ENCODE measurements at places on chromosomes 13 and 19.

- DNase-seq, result no peak
Measured at GRCh38 chr13:56735537-56735942, 405.2 kb upstream of the PRR20A start.

GRCh38 chr13:105276571-105276970 is 1258.9 kb downstream of the EFNB2 start:
- DNase-seq, result no peak

GRCh38 chr13:73704587-73704986 is 429.6 kb downstream of the KLF12 start:
- no peak for DNase-seq

DNA sequence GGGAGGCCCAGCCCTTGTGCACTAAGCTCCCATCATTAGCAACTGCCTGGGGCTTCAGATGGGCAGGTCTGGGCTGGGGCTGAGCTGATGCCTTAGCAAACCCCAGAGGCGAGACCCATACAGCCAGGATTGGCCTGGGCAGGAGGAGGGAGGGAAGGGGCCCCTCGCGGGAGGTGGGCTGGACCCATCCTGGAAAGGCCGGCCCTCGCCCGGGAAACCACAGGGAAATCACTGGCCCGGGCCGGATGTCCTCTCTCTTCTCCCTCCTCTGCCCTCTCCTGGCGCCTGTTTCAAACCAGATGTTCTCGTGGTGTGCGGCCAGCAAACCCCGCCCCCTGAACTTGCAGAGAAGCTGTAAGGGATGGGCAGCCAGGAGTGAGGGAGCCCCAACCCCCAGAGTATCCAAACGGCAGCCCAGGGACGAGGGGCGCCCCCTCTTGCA is 43.1 kb downstream of the TMEM255B start:
- DNase-seq, result peak; percentile 39

DNA sequence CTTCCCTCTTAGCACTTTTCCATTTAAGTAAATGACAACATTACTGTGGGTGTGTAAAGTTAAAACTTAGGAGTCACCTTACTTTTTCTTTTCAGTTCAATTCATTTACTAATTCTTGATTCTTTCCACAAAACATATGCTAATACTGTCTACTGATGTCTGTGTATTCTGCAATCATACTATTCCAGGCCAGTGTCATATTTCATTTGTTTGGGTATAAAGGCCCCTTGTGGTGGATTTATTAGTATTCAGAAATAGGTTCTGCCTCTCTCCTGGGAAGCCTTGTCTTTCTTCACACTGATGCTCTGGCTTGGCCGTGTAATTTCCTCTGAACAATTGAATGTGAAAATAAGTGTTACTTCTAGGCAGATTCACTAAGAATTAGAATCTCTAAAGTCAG is 621.9 kb upstream of the SPRY2 start:
- no peak for DNase-seq

DNA sequence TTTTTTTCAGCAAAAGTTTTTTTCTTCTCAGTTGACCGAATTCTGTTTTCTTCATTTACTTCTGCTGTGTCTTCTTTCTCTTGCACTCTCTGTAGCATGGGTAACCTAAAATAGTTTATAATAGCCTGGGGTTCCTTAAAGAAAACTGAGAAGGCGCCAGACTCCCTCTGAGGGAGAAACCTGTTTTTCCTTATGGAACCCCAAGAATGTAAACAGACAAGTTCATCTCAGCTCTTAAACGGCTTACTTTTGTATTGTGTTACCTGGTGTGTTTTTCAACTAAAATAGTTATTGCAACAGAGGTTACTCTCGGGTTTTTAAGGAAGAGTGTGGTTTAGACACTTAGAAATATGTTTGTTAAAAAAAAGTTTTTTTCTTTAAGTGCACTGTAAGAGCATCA is 23.8 kb upstream of the TM9SF2 start:
- DNase-seq, result no peak

DNA sequence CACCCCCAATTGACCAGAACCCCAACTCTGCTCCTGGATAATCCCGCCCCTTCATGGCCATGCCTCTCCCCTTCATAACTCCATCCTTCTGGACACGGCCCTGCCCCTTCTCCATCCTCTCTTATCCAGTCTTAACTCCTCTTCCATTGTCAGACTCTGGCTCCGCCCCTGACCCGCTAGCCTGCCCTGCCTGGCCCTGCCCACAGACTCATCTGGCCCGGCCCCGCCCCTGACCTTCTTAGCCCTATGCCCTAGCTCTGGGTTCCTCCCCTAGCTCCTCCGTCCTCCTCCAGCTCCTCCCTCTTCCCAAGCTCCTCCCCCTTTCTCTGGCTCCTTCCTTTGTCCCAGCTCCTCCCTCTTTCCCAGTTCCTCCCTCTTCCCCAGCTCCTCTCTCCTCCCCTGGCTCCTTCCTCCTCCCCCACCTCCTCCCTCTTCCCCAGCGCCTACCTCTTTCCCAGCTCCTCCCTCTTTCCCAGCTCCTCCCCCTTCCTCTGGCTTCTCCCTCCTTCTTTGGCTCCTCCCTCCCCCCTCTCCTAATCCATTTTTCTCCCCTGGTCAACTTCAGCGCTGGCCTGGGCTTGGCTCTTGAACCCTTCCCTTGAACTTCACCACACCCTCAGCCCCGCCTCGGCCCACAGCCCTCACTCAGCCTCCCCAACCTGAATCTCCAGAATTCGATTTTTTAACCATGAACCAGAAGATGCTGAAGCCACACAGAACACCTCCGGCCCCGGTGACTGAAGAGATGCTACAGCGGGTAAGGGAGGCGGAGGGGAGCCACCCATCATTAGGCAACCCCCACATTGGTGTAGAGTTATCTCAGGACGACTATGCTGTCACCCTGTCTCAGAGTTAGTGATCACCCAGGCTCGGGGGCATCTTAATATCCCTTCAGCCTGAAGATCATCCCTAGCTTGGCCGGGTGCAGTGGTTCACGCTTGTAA is 9.2 kb upstream of the ZNF358 start:
- DNase-seq, result no peak

DNA sequence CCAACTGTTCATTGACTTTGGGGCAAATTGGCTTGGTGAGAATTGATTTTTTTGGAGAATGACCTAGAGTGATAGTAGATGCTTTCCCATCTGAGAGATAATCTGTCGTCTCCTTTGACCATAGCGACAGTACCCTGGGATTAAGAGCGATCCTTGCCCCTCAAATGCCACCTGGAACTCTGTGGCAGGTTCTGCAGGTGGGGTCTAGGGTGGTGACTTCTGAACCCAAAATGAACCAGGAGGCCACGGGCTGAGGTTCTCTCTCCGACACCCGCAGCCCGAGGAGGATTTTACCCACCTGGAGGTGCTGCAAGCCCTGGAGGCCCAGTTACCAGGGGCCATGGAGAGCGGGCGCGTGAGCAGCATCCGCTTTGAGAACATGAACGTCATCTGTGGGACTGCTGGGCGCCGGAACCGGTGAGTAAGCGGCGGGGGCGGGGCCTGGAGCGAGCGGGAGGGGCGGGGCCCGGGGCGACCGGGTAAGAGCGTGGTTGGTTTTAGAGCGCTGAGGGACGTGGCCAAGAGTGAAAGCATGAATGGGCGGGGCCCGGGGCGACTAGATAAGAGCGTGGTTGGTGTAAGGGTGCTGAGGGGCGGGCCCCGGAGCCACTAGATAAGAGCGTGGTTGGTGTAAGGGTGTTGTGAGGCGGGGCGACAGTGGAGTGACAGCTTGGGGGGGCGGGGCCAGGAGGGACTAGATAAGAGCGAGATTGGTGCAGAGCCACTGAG is 8.6 kb downstream of the C19orf81 start:
- DNase-seq, result peak; percentile 91

GRCh38 chr19:35164418-35164817 is 9.9 kb downstream of the FXYD5 start:
- DNase-seq, result no peak

DNA sequence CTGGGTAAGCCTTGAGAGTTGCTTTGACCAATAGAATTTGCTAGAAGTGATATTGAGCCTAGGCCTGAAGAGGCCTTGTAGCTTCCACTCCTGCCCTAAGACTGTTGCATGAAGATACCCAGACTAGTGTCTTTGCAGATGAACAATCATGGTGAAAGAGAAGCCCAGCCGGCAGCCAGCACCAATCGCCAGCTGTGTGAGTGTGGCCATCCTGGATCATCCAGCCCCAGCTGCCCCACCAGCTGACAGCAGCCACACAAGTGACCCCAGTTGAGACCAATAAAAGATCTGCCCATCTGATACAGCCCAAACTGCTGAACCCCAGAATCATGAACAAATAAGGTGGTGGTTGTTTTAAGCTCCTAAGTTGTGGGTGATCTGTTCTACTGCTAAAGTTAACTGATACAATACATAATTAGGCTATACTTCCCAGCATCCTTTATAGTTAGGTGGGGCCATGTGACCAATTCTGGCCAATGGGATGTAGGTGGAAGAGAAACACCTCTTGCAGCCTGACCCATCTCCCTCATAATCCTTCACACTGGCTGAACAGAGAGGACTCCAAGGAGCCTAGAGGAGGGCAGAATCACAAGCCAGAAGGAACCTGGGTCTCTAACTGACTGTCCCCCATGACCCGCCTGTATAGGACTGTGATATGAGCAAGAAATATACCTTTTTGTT is 9.4 kb upstream of the ZNF428 start:
- no peak for DNase-seq

DNA sequence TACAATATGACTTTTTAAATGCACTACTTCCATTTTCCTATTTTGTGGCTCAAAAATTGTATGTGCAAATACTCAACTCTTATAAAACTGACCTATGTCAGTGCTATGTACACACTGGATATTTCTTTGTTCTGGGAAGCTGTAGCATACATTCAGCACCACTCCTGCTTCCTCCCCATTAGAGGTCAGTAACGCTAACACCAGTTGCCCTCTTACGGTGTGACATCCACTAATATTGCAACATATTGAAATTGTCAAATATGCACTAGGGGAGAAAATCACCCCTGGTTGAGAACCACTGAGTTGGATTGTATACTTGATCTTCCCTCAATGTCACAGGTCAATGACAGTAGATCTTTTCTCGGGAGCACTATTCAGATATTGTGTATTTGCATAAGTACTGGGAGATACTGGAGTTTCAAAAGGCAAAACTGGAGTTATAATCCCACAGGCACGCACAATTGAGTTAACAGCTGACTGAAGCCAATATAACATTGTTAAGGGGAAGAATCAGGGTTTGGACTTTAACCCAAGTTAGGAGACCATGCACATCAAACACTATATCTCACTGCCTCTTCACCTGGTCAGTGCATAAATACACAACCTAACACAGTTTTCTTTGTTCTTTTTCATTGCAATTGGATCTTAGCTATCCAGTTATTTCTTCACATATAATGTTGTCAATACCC is 1276.5 kb upstream of the MIR17HG start:
- DNase-seq, result no peak

GRCh38 chr19:20315543-20315942 is 148.5 kb downstream of the ZNF486 start:
- no peak for DNase-seq

- no peak for DNase-seq
Measured at GRCh38 chr19:41995959-41996797, 2.1 kb upstream of the ATP1A3 start.

- no peak for DNase-seq
Measured at GRCh38 chr19:9008667-9009066, 1.5 kb downstream of the MUC16 start.

- no peak for DNase-seq
Measured at GRCh38 chr19:10289836-10290356, at the start of gene ICAM5. TSS of gene ICAM5 (plus strand) at chr19:10289952. CDS start at chr19:10290044, 92 bp downstream.

- no peak for DNase-seq
Measured at GRCh38 chr19:36986131-36986530, 70.0 kb downstream of the ZNF568 start.

- no peak for DNase-seq
Measured at GRCh38 chr19:54312436-54313377, at the start of gene LILRA5. TSS of gene LILRA5 (minus strand) at chr19:54313166. CDS start at chr19:54313019, 147 bp downstream.

GRCh38 chr13:41313117-41313516 is 2.0 kb downstream of the NAA16 start:
- DNase-seq, result no peak

DNA sequence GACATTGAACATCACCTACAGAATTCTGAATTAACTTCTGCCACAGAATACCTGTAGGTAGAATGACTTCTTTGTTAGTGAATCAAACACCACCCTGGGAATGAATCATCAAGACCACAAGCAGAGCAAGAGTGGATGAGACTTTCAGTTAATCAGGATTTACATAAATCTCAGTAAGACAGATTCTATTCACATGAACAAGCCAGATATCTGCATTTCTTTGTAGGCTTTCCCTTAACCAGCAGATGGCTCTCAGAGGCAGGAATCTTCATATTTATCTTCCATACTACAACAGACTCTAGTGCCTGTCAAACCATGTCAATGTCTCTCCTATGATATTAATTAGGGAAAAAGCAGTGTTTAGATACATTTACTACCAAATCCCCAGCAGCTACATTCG is 412.1 kb downstream of the KLF12 start:
- peak; percentile 81 for DNase-seq

- no peak for DNase-seq
Measured at GRCh38 chr19:3343619-3344502, 22.5 kb upstream of the NFIC start.

DNA sequence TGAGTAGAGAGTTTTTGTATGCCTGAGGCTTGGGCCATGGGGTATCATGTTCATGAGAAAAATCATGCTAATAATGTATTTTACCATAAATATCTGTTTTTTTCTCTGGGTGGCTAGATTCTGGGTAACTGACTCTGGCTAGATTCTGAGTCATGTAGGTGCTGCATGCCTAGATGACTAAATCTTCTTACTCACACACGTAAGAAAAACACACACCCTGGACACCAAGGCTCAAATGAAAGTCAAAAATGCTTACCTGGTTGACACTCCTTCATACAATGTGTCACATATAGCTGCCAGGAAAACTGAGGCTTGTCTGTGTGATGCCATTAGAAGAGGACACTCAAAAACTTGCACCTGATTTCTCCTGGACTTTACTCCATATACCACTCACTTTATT is 597.4 kb upstream of the SLITRK1 start:
- peak; percentile 31 for DNase-seq

- DNase-seq, result peak; percentile 52
Measured at GRCh38 chr13:60838581-60838980, 441.6 kb downstream of the TDRD3 start.

DNA sequence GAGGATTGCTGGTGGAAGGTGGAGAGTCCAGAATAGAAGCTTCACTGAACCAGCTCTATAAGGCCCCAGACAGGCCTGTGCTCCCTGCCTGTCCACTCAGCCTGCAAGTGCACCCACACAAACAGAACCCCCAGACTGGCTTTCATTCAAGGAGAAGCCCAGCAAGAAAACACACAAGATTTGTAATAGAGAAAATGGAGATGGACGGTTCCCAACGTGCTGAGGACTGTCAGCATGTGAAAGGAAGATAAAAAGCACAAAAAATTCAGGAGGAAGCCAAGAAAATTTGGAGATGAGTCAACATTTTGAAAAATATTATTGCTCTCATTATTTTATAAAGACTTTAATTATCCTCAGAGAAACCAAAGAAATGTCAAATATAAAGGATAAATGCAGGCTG is 218.2 kb upstream of the SLC10A2 start:
- no peak for DNase-seq

- no peak for DNase-seq
Measured at GRCh38 chr13:51168623-51169022, 53.6 kb upstream of the FAM124A start.

DNA sequence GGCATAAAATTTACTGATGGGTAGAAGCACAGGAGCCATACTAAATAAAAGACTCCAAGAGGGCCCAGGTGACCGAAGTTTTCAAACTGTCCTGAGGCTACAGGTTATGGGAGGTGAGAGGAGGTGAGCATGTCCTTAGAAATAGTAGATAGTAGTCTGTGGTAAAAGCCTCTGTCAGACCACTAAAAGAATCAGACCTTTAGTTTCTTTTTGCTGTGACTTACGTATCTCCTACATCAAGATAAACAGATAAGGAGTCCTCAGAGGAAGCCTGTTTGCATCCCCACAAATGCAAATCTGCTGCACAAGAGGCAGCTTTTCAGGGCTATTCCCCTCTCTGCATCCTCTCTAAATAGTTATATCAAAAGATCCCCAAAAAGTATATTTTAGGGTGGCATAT is 711.6 kb upstream of the SLITRK6 start:
- DNase-seq, result no peak
